Heart right ventricle (tissue), 16 donors: ENCODE measurements at places on chromosomes 7 and 10. TPM values are rescaled to one million over a fixed set of nuclear protein-coding genes. Genes with fewer than 3 reads are reported as not detected.

DNA sequence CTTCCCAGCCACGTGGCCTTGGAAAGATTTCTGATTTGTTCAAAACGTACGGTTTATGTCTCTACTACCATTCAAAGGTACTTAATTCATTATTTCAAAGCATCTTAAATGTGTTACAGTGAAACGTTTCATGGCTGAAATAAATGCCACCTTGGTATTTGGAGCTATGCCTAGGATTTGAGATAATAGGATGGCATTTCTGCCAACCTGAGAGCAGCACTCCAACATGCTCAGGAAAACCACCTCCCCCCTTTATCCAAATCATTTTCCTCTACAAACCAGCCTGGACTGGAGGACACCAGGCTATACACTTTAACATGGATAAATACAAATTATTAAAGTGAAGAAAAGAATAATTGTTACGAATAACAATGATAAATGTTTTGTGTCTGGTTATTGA is 260.9 kb downstream of the ZMYND11 start:
- no peak for DNase-seq

GRCh38 chr7:150902078-150903033 is 50.0 kb downstream of the AOC1 start:
- DNase-seq = no peak

- no peak for DNase-seq
These were observed 153.3 kb downstream of the STK31 start for GRCh38 chr7:23863209-23863787.

The LIPN gene
- 0.53 TPM for total RNA-seq

GRCh38 chr10:4296161-4296560 is 511.2 kb upstream of the KLF6 start:
- DNase-seq = no peak

DNA sequence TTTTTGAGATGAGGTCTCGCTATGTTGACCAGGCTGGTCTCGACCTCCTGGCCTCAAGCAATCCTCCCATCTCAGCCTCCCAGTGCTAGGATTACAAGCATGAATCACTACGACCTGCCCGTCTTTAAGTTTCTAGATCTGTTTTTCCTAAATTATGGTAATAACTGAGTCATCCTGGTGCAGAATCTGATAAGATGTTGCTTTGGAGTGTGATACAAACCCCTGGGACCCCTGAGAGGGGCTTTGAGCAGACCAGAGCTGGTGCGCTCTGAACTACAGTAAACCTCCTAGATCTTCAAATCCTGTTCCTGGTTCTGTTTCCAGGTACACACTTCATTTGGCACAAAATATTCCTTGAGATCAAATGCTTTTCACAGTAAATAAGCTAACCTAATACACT is 34.2 kb downstream of the RPP38 start:
- DNase-seq = no peak

The ZNF25 gene
- 16.9 TPM for total RNA-seq

DNA sequence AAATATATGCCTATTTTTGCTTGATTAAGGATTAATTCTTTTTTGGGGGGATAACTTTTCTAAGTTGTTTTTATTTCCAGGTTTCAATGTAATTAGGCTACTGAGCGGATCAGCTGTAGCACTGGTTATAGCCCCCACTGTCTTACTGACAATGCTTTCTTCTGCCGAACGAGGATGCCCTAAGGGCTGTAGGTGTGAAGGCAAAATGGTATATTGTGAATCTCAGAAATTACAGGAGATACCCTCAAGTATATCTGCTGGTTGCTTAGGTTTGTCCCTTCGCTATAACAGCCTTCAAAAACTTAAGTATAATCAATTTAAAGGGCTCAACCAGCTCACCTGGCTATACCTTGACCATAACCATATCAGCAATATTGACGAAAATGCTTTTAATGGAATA is 1.0 kb downstream of the LRRTM3 start:
- DNase-seq = no peak

DNA sequence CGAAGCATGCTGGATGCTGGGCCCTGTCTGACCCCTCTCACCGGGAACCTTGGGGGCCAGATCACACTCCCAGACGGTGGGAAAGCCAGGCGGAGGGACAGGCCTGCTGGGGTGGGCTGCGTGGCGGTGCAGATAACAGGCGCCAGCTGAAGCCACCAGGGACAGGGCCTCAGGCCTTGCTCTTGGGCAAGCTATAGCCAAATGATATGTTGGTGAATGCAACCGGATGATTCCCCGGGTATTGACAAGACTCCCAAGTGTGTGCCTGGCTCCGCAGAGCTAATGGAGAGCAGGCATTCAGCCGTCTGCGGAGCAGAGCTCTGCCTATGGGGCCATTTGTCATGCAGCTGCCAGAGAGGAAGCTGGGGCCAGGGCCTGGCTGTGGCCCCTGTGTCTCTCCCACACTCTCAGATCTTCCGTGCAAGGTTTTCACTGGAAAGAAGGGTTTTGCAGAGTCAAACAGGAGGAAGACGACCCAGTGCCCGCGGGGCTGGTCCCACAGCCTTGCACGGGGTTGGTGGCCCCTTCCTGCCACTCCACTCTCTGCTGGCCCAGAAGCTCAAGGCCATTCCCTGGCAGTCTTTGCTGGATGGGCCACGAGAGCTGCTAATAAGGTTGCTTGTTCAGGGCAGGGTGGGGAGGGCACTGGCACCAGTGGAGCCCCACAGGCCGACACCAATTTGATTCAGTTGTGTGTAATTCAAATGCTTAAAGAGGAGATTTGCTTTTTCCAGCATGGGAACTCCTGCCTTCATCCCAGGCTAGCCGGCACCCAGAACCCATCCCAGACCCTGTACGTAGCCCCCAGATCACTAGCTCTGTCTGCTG is 91.8 kb downstream of the PRKAG2 start:
- DNase-seq = no peak

- DNase-seq = peak; percentile 40
These were observed 73.1 kb upstream of the UCN3 start for GRCh38 chr10:5291501-5292195.

DNA sequence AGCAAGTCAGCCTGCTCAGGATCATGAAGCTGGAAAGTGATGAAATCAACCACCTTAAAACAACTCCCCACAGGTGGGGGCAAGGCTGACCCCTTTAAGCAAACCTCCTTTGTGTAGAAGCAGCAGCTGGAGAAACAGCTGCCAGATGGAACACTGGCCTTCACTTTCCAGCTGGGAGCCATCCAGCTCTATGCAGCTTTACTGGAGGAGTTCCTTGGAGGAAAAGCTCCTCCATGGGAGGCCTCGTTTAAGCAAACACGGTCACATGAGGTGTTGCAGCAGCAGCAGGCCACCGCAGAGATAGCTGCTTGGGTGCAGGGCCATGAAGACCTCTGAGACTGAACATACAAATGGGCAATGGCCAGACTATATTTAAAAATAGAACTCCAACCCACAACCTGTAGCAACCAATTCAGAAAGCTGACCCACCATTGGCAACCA is 13.0 kb upstream of the DLG5 start:
- peak; percentile 42 for DNase-seq

DNA sequence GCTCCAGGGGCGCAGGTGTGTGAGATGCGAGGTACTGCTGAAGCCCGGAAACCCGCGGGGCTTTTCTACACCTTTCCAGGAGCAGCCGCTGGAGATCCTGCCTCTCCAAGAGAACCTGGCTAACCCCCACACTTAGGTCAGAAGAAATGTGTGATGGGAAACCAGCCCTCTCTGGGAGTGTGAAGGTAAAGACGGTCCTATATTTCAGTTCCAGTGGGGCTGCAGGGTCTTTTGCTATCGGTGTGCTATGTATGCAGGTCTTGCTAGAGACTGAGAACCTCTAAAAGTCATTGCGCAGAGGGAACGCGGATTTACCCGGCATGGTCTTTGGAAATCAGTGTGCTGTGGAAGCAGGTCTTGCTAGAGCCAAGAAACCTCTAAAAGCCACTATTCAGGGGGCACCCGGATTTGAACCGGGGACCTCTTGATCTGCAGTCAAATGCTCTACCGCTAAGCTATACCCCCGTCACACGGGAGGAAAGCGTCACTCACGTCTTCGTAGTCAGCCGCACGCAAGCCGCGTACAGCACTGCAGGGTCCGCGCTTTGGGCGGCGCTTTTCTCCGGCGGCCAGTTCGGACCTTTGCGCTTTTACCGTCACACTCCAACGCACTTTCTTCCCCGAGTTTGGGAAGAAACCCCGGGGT is 46.0 kb downstream of the ZNF777 start:
- peak; percentile 69 for DNase-seq

DNA sequence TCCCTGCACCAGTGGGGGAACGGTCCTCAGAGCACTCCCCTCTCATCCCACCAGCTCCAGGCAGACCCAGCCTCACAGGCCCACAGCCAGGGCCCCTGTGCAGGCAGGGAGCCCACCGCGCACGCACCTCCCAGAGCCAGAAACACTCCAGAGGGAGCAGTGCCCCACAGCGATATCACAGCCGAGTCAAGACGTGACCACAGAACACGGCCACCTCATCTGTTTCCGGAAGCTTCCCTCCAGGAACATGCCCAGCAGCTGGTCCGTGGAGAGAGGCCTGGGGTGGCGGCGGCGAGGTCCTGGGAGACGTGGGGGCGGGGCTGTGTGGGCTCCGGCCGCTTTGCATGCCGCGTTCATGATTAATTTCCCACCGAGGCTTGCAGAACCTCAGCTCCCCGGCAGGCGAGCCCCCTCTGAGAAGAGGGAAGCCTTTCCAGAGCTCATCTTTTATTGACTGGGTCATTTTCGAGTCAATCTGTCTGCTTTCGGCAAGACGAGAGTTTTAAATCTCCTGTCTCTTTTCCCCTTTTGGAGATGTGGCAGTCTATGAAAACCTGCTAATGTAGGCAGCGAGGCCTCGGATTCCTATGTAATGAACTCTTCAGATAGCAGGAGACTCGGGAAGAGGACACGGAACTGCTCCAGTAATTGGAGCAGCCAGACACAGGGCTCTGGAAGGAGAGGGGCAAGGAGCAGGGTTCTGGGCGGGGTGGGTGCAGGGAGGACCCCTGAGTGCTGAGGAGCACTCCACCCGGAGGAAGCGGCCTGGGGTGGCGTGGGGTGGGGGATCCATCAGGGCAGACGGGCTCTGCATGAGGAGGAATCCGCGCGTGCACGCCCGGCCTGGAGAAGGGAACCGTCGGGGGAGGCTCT is 242.8 kb downstream of the ELFN1 start:
- peak; percentile 51 for DNase-seq
